Umbilical cord (tissue), 2 donors: ENCODE measurements at places on chromosomes 3 and 15.

GRCh38 chr15:75801859-75802593 lies 41.2 kb upstream of the UBE2Q2 start:
- peak; percentile 84 for DNase-seq

GRCh38 chr3:9404680-9405079 lies 7.3 kb downstream of the SETD5 start:
- no peak for DNase-seq

- DNase-seq: no peak
Observed at GRCh38 chr3:119542168-119542767, 17.1 kb downstream of the CD80 start.

GRCh38 chr3:185750015-185750414 lies 74.8 kb downstream of the IGF2BP2 start:
- DNase-seq: no peak
